ENCODE measurements at places on chromosomes 6 and 20.

DNA sequence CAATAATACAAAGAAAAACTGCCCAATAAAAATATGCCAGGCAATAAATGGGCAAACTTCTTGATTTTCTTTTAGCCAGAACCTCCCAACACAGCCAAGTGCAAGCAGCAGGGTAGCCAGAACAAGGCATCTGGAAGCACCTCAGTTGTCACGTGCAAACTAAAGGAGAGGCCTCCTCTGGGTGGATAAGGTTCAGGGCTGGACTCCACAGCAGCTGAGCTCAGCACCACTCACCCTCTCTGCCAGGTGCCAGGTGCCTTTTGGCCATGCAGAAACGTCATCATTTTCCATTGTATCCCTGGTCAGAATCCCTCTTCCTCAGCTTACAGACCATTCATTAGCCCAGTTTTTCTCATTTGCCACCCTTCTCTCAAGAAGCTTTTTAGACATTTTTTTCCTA, 52.7 kb downstream of the SOD2 start:
- DNase-seq: no peak

- no peak for DNase-seq
Observed at GRCh38 chr6:136975089-136975715, 53.1 kb downstream of the SLC35D3 start.

DNA sequence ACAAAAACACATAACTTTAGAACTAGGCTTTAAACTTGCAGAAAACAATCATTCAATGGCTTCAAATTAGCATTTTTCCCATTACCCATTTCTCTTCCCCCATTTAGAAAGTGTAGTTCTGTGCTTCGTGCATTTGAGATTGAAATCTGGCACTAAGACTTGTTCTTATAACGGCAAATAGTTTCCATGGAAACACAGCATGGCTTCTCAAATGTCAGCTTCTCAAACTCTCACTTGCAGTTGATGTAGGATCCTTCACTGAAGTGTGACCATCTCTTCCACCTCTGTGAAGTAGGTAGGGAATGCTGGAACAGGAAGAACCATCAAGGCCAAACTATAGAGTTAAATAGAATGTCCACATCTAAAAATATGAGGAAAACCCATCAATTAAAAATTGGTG, 52.2 kb downstream of the MANEA start:
- no peak for DNase-seq

- no peak for DNase-seq
Observed at GRCh38 chr6:155340464-155341129, 26.3 kb upstream of the TFB1M start.

GRCh38 chr20:6828794-6829423, 61.4 kb downstream of the BMP2 start:
- peak; percentile 1 for DNase-seq

DNA sequence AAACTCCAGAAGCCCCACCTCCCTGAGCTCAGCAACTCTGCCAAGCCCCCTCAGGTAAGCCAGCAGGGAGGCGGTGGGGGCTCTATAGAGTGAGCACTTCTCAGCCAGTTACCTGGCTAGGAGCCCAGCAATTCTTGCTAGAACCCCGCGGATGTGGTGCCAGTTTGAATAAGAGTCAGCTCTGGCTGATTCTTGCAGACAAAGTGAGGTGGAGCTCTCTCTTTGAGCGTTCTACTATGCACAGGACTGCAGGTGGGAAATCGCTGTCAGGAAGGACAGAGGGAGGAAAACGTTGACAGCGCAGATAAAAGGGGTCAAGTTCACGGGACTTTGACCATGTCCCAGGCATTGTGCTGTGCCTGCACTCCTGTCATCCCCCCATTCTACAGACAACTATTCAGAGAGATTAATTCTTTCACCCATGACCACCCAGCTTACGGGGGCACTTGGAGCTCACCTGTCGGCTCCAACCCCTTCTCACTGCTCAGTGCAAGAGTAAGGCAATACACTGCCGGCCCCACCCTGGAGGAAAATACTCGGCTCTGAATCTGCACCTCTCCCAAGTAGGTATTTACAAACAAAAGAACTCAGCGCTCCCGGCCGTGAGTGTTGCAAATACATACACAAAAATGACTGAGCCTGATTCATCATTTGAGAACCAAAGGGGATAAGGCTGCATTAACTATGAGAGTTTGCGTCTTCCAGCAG, 92.9 kb downstream of the ANKRD60 start:
- no peak for DNase-seq

DNA sequence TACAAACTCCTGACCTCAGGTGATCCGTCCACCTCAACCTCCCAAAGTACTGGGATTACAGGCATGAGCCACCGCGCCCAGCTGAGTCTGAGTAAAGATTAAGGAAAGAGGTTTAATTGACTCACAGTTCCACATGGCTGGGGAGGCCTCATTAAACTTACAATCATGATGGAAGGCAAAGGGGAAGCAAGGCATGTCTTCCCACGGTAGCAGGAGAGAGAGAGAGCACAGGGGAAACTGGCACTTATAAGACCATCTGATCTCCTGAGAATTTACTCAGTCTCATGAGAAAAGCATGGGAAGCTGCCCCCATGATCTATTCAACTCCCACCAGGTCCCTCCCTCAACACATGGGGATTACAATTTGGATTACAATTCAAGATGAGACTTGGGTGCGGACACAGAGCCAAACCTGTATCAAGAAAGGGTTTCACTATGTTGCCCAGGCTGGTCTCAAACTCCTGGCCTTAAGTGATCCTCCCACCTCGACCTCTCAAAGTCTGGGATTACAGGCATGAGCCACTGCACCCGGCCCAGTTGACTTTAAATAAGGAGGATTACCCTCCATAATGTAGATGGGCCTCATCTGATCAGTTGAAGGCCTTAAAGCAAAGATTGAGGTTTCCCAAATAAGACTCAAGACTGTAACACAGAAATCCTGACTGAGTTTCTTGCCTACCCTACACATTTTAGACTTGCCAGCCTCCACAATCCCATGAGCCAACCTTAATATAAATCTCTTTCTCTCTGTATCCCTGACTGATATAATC, 13.1 kb upstream of the PEX7 start:
- DNase-seq: no peak

DNA sequence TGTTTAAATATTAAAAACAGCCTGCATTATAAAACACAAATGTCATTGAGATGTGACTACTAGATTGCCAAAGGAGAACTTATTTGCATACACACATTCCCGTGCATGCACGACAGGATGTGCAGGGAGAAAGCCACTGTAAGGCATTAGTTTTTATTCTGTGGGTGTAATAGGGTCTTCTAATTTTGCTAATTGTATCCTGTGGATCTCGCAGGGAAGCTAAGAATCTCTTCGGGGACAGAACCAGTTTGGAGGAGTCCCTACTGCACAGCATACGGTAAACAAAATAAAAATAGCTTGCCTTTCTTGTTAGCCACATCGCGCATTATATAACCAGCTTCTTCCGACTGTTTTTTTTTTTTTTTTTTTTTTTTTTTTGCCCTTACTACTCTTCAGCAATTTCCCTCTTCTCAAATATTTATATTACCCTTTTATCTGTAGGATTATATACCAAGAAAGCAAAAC, 2.0 kb downstream of the ATXN1 start:
- DNase-seq: peak; percentile 32

GRCh38 chr6:107780226-107780625, 43.9 kb downstream of the SCML4 start:
- DNase-seq: no peak

- peak; percentile 37 for DNase-seq
Observed at GRCh38 chr6:24910331-24910960, 25.3 kb downstream of the RIPOR2 start.

- DNase-seq: no peak
Observed at GRCh38 chr6:165571721-165572132, 91.3 kb downstream of the PDE10A start.

GRCh38 chr6:37826188-37826587, 6.7 kb downstream of the ZFAND3 start:
- no peak for DNase-seq

DNA sequence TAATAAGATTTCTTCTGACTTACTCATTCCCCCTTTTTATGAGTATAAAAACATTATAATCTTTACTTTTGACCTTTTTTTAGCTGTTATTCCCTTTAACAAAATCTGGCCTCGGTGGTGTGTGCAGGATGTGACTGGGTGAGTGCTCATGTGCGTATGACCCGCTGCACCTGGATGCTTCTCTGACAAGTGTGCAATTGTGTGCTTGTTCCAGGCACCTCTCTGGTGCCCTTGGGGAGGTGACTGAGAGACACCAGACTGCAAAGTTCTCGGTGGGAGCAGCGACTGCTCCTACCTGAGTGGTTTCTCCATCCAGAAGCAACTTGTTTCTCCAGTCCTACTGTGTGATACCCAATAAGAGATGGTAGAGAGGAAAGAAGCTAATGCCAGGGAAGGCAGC, 65.0 kb downstream of the ISM1 start:
- no peak for DNase-seq

Data from effector memory CD8-positive, alpha-beta T cell (primary cell).